Activated T-helper 2 cell treated with anti-CD3 and anti-CD28 coated beads, Interferon-gamma antibody, Interleukin-2, Interleukin-4, amounts not matched to agents 10 μg/mL and 5 μg/mL and 100 μg/mL, durations not matched to agents 14 hours and 24 hours and 36 hours (primary cell): ENCODE measurements at places on chromosomes 12 and 14. TPM values are rescaled to one million over a fixed set of nuclear protein-coding genes. Genes with fewer than 3 reads are reported as not detected.

DNA sequence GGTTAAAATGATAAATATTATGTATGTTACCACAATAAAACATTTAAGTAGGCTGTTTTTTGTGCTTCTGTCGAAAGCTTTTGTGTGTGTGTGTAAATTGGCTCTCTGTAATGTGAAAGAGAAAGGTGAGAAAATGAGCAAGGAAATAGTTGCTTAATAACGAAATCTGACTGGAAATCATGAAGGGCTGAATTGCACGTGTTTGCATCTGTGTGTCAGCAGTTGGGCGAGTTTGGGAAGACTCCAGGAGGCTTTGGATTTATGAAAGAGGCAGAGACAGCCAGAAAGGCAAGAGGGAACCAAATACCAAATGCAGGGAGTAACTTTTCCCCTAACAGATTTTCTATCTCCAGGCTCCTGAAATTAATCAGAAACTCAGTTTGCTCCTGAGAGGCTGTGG is 47.2 kb upstream of the PLEKHG3 start:
- DNase-seq, result no peak

The TOMM20L gene
- total RNA-seq, result not detected in 2 replicates

GRCh38 chr12:89787763-89788162 is 79.1 kb upstream of the ATP2B1 start:
- DNase-seq, result no peak

- no peak for DNase-seq
Measured at GRCh38 chr14:44165936-44166335, 341.1 kb downstream of the FSCB start.

GRCh38 chr14:86852530-86852929 is 1140.5 kb downstream of the GALC start:
- DNase-seq, result no peak

The SOAT2 gene
- total RNA-seq, result not detected in 2 replicates

DNA sequence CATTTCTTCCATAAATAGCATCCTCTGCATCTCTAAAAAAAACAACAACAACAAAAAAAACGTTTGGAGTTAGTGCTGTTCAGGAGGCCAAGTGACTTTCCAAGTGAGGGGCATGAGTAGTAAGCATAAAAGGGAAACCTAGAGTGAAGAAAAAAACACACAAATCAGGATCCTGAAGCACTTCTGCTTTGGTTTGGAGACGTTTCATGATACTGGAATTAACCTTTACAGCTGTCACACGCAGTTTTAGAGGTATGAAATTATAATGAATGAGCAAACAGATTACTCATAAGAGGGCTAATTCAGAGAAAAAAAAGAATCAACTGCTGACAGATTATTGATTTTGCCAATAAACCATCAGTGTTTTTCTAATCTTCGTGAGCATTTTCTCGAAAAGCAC is 3.8 kb downstream of the SRSF9 start:
- DNase-seq, result no peak

DNA sequence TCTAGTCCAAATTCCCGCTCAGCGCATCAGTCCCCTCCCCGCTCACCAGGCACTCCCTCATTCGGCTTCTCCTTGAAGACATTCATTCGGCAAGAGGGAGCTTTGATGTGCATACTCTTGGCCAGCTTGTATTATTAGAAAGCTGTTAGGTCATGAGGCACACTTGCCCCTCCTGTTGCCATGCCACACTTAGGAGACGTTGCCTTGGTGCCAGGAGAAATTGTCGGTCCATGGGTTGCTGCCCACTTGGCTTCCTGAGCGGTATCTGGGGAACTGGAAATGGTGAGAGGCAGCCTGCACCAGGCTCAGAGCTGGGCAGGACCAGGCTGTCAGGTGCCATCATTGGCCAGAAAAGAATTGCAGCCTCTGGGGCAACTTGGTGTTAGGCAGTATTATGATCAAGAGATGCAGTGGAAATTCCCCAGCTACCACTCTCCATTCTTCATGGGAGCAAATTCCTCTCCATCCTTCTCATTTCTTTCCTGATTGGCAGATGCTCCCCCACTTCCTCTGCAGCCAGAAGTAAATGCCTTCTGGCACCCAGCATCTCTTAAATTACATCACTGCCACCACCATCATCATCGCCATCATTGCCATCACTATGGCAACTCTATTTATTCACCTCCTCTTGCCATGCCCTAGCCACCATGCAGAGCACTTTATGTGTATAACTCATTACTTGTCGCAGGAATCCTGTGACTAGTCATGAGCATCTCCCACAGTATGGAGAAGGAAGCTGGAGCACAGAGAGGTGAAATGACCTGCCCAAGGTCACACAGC is 12.4 kb downstream of the CABP1 start:
- no peak for DNase-seq

- DNase-seq, result no peak
Measured at GRCh38 chr14:94113490-94113889, 3.0 kb downstream of the IFI27 start.

DNA sequence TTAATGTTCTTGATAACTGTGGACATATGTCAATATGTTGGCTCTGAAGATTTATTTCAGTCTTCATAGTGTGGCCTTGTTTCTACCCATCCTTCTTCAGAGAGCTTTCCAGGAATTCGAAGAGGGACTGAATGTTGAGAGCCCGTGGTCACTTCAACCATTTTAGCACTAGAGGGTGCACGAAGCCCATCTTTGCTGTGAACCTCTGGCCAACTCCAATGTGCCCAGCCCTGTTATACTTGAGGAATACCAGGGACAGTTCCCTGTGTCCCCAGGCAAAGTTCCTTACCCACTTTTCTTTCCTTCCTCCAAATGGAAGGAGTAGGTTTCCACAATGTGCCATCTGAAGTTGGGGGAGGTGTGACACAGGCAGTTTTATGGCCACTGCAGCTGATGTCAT is 603.5 kb downstream of the RPL10L start:
- no peak for DNase-seq

GRCh38 chr12:74820324-74820723 is 282.7 kb downstream of the ATXN7L3B start:
- DNase-seq, result no peak

- DNase-seq, result no peak
Measured at GRCh38 chr12:22799503-22799902, 174.5 kb downstream of the ETNK1 start.

- no peak for DNase-seq
Measured at GRCh38 chr14:77903937-77904617, 104.2 kb downstream of the ADCK1 start.

The SPSB2 gene
- 3.7 and 4.1 TPM in 2 replicates for total RNA-seq

The PAWR gene
- total RNA-seq, result 2.8 and 4.1 TPM in 2 replicates

GRCh38 chr12:117853600-117853999 is 115.2 kb downstream of the KSR2 start:
- DNase-seq, result no peak

DNA sequence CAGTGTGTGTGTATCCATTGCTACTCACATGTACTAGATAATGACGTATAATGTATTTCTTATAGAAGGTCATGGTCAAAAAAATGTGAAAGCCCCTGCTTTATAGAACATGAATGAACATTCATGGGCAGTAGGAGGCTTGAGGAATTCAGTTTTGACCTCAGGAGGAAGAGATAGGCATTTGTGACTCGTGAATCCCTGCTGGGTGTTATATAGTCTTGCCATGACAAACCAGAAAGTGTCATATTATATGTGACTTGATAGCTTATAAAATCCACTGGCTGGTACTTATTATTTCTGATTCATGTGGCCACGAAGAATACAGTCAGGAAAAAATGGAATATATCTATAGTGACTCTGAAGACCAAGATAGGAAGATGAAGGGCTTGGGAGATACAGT is 287.6 kb downstream of the CEP128 start:
- no peak for DNase-seq

GRCh38 chr12:95607642-95608041 is 56.4 kb upstream of the USP44 start:
- no peak for DNase-seq

DNA sequence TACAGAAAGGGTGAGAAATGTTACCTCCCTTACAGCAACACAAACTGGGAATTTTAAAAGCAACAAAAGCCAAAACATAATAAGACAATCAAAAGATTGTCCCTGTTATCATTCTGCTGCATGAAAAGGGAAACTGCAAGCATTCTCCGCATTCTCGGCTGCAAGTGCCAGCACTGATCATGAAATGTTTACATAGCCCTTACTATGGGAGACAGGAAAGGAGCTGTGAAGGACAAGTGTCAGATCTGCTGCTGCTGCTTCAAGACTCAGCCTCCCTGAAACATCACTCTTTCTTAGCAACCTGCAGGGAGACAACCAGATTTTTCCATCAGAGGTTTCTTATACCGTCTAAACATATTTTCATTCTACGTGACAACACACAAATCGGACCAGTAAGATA is 20.1 kb downstream of the DENND5B start:
- no peak for DNase-seq

DNA sequence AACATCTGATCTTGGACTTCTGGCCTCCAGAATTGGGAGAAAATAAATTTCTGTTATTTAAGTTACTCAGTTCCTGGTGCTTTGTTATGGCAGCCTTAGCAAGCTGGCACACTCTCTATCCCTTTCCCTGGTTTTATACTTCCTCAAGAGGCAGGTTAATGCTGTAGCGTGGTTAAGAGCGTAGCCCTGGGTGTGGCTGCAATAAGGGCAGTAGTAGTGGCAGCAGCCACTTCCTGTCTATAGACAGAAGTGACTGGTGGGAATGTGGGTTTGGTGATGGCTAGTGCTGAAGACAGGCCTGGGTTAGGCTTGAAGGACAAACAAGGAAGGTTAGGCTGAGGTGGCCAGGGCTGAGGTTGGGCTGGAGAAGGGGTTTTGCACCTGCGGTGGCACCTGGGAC is 3.6 kb upstream of the LGALS3 start:
- no peak for DNase-seq

- DNase-seq, result no peak
Measured at GRCh38 chr12:85963326-85963725, 89.2 kb downstream of the NTS start.

DNA sequence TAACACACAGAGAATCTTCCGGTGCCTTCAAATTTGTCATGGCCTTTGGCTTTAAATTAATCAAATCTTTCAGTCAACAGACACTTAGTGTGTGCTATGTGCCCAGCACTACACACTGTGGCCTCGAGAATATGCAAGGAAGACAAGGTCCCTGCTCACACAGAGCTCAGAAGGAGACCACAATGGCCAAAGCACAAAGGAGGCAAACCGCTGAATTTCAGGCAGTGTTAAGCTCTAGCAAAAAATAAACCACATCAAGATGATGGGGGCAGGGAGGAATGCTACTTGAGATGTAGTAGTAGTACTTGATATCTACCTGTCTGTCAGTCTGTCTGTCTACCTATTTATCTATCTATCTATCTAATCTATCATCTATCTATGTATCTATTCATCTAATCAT is 227.9 kb downstream of the TMEM132D start:
- DNase-seq, result no peak

- DNase-seq, result no peak
Measured at GRCh38 chr14:69551511-69551910, 23.2 kb downstream of the CCDC177 start.

The PKP2 gene
- 0.11 TPM in 1 of 2 replicates, not detected in the other for total RNA-seq

- DNase-seq, result no peak
Measured at GRCh38 chr12:113800201-113800600, 165.9 kb downstream of the RBM19 start.

The KRT79 gene
- not detected in 2 replicates for total RNA-seq

DNA sequence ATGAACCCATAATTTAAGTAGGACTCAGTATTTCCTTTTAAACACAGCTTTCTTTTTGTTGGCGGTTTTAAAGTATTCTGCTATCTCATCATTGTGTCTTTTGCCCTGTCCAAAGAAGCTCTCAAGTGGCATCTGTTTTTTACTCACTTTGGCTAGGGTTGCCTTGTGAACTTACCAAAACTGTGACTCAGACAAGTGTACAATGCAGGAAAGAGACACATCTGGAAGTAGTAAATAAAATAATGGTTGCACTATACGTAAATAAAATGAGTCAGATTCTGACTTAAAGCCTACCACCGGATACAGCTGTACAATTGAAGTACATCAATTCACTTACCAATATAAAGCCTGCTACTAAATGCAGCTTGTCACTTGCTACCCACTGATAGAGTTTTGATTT is 619.2 kb upstream of the LRFN5 start:
- DNase-seq, result no peak
